ENCODE measurements at places on chromosomes 13 and 19. TPM values are rescaled to one million over a fixed set of nuclear protein-coding genes. Genes with fewer than 3 reads are reported as not detected.

MLLT1 gene
- 6.5 TPM for total RNA-seq

LIM2 gene
- not detected for total RNA-seq

ZNF543 gene
- 12.1 TPM for total RNA-seq

FUT2 gene
- not detected for total RNA-seq

ZNF761 gene
- 13.8 TPM for total RNA-seq

LGALS14 gene
- total RNA-seq, result not detected

ENOX1 gene
- total RNA-seq, result 4.2 TPM

IFI30 gene
- total RNA-seq, result 2.3 TPM

ZNF699 gene
- 15.7 TPM for total RNA-seq

APOC4 gene
- not detected for total RNA-seq

IGFL2 gene
- not detected for total RNA-seq

WDR87 gene
- total RNA-seq, result not detected

TMEM150B gene
- total RNA-seq, result not detected

MIER2 gene
- total RNA-seq, result 23.5 TPM

HTR2A gene
- total RNA-seq, result under 0.01 TPM

C5AR1 gene
- 0.66 TPM for total RNA-seq

DCT gene
- total RNA-seq, result 0.12 TPM

FFAR2 gene
- total RNA-seq, result not detected

CASP14 gene
- not detected for total RNA-seq

ZNF547 gene
- total RNA-seq, result 3.2 TPM

OR4F17 gene
- not detected for total RNA-seq

YIF1B gene
- 53.6 TPM for total RNA-seq

FPR2 gene
- not detected for total RNA-seq

ZNF426 gene
- total RNA-seq, result 19.4 TPM

FLT1 gene
- total RNA-seq, result 6.2 TPM

NANOS2 gene
- total RNA-seq, result not detected

RXFP2 gene
- not detected for total RNA-seq

FXYD5 gene
- 25.8 TPM for total RNA-seq

KIR3DL2 gene
- not detected for total RNA-seq

SOX1 gene
- total RNA-seq, result not detected

TSHZ3 gene
- total RNA-seq, result 14.0 TPM

ADGRE3 gene
- total RNA-seq, result under 0.01 TPM

GPR4 gene
- 0.12 TPM for total RNA-seq

LRRC4B gene
- total RNA-seq, result 0.12 TPM

GPR12 gene
- total RNA-seq, result not detected
